Activated gamma-delta T cell (primary cell): ENCODE measurements at places on chromosomes 12 and 14.

- DNase-seq = no peak
Measured at GRCh38 chr12:5901416-5901815, 43.6 kb downstream of the ANO2 start.

- DNase-seq = no peak
Measured at GRCh38 chr12:57224973-57225679, 4.4 kb upstream of the SHMT2 start.

DNA sequence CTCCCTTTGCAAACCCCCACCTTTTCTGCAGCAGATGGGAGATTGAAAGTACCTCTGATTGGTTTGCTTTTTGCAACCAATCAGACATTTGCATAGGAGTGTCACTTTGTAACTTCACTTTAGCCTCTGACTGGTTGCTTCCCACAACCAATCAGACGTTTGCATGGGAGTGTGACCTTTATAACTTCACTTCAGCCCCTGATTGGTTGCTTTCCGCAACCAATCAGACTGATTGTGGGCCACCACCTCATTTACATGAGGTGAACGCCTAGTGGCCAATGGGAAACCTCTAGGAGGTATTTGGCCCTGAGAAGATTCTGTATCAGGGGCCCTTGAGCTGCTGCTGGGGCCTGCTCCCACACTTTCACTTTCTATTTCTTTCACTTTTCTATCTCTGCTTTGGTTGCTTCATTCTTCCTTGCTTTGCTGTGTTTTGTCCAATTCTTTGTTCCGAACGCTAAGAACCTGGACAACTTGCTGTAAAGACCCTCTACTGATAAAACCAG lies 106.0 kb upstream of the PRICKLE1 start:
- DNase-seq = no peak

DNA sequence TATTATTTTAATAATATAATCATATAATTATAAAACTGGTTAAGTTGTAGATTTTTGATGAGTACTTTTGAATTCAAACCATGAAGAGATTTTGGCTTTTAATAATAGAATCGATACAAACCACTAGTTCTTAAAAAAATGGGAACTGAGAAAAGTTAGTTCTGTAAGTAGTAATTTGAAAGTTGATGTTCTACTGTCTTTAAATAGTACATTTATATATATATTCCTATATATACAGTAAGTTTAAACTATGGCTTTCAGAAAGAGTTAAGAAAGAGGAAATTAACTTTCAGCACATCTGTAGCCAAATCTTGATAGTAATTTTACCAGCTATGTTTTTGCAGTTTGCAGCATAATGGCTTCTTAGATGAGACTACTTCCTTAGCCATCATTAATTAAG lies 7.8 kb downstream of the LRRK2 start:
- no peak for DNase-seq

- no peak for DNase-seq
Measured at GRCh38 chr14:93381644-93382043, 34.7 kb downstream of the COX8C start.

GRCh38 chr12:51970904-51971646 lies 19.6 kb downstream of the ACVR1B start:
- DNase-seq = no peak

DNA sequence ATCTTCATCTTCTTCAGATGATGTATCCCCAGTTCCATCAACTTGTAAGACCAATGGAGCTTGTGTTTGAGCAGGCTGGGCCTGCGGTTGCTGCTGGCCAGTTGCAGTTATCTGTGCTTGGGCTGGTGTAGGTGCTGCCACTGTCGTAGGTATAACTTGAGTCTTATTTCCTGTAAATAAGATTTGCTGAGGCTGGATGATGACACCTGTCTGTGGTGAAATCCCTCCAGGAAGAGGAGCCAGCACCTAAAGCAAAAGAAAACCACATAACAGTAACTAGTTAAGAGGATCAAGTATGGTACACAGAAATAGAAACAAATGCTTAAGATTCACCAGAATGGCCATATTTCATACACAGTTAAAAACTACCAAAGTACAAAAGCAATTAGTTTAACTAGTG lies 28.2 kb downstream of the GTF2A1 start:
- DNase-seq = no peak

GRCh38 chr14:89651805-89652204 lies 234.8 kb upstream of the FOXN3 start:
- no peak for DNase-seq

GRCh38 chr12:72605975-72606374 lies 333.8 kb downstream of the TRHDE start:
- no peak for DNase-seq

DNA sequence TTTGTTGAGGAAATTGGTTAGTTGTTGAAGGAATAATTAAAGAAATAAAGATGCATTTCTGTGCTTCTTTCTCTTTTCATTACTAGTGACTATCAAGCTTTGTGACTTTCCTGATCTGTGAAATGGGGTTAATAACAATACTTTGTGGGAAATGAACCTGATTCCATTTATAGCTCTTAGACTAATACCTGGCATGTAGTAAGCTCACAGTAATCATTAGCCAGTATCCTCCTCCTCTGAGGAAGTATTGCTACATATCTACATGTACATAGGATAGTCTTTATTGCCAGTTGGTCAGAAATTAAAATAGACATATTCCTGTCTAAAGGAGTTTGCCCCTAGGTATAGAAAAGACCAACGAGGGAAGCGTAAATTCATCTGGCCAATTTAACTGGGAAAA lies 1.8 kb upstream of the CCDC198 start:
- no peak for DNase-seq

DNA sequence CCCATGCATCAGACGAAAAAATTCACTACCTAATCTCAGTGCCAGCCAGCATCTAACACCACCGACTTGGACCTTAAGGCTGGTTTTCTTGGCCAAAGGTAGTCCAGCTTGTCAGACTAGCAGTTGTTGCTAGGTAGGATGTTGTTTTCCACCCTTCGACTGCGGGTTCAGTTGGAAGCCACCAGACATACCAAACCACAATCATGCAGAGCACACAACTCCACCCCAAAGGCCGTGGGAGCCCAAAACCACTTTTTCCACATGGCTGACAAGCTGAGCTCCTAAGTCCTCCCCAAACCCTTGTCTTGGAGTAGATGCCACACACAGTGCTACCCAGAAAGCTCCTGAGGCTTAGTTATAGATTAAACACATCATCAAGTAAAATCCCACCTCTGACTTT lies 46.8 kb downstream of the LRIG3 start:
- no peak for DNase-seq

DNA sequence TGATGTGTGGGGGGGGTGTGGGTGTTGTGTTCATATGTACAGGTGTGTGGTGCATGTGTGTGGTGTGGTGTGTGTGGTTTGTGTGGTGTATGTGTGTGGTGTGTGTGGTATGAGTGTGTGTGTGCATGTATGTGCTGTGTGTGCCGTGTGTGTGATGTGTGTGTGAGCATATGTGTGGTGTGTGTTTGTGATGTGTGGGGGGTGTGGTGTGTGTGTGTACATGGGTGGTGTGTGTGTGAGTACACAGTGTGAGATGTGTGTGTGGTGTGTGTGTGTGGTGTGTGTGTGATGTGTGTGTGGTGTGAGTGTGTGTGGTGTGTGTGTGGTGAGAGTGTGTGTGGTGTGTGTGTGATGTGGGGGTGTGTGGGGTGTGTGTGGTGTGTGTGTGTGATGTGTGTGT lies 24.5 kb upstream of the CMKLR1 start:
- no peak for DNase-seq

GRCh38 chr12:83859021-83859420 lies 1053.6 kb downstream of the SLC6A15 start:
- no peak for DNase-seq

GRCh38 chr14:81260732-81261131 lies 40.0 kb upstream of the GTF2A1 start:
- DNase-seq = no peak

- DNase-seq = no peak
Measured at GRCh38 chr12:126676434-126676833, 1590.5 kb upstream of the TMEM132C start.

- DNase-seq = no peak
Measured at GRCh38 chr12:105337391-105337790, 6.9 kb downstream of the C12orf75 start.

DNA sequence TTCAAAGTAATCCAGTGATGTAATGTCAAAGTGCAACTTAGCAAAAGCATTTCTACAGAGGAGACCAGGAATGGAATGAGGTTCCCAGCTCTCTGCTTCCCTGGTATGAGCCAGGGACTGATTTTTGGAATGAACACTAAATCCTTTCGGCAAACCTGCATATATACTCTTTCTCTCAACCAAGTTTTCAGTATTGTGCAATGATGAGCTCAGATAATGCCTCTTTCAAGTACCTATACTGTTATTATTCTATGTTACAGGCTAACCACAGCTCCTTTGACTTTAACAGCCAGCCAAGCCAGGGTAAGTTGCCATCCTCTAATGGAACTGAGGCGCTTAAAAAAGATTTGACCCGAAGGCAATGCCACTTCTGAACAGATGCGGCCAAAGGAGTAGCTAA lies 104.9 kb upstream of the FSCB start:
- no peak for DNase-seq
